ENCODE measurements at places on chromosomes 2 and 18.

DNA sequence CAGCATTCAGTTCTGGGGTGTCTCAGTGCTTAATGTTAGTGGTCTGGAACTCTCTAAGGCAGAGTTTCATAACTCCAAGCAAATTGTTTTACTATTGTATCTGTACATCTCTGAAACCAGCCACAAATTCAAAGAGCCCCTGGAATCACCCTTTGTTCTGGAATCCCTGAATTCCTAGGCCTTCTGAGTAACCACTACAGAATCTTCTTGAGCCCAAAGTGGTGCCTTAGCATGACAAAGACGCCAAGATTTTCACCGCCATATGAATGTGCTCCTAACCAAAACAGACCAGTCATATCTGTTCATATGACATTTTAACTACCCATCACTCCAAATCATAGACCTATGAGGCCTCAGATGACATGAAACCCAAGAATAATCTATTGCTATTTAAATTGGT lies 668.1 kb downstream of the EPHA4 start:
- DNase-seq: no peak

- no peak for DNase-seq
Measured at GRCh38 chr2:21011453-21011852, 32.4 kb downstream of the APOB start.

- no peak for DNase-seq
Measured at GRCh38 chr2:67394734-67395133, 2.4 kb upstream of the ETAA1 start.

DNA sequence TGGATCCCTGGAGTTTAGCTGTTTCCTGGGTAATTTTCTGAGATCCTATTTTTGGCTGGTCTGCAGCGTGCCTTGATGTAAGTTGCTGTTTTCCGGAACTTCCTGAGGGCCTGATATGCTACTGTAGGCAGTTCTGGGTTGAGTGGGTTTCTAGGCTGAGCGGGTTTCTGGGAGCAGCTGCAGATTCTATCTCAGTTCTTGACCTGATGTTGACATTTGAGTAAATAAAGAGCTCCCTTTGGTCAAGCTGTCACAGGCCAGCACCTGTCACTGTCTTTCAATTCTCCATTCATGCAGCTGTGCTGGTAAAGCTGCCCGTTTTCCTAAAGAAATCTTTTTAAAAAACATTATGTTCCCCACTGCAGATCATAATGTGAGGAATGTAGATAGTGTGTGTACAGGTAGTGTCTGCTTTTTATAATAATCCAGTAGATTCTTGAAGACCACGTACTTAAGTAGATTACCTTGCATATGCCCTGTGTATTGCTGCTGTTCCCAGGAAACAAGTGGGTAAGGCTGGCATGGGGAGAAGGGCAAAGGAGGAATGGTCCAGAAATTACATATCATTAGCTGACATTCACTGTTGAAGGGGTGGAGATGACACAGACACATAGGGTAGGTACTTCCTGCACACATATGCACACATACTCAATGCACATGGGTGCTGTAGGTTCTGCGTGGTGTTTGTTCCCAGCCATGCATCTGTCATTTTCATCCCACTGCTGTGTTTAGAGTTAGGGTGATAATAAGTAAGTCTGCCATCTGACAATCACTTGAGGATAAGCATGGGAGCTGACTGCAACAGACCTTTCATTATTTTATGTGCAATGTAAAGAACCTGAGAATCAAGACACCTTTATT lies 25.9 kb downstream of the CD28 start:
- DNase-seq: no peak

DNA sequence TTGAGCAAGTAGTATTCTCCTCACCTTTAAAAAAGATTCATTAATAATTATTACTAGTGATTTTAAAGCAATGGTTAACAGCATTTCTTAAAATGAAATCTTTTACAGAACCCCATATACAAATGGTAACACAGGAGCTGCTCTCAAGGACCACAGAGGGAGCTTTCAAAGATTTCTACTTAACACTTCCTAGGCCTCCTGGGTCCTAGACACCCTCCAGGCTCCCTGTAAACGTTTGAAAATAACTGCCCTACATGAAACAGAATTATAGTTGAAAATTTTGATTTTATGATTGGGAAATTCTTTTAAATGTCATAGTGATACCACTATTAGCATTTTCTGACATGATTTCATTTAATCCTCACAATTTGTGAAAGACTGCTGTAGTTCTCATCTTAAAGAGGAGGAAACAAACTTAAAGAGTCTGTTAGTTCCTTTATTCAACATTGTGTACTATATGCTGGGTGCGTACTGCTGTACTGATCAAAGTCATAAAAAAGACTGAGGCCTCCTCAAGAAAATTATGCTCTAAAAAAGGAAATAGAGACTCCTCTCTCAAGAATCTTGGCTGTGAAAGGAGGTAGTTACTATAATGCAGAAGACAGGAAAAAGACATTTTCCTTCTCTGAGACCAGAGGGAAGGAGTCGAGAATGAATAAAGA lies 10.6 kb downstream of the CUL3 start:
- no peak for DNase-seq
